Neural progenitor cell (in vitro differentiated cells): ENCODE measurements at places on chromosomes 1 and 21. TPM values are rescaled to one million over a fixed set of nuclear protein-coding genes. Genes with fewer than 3 reads are reported as not detected.

DNA sequence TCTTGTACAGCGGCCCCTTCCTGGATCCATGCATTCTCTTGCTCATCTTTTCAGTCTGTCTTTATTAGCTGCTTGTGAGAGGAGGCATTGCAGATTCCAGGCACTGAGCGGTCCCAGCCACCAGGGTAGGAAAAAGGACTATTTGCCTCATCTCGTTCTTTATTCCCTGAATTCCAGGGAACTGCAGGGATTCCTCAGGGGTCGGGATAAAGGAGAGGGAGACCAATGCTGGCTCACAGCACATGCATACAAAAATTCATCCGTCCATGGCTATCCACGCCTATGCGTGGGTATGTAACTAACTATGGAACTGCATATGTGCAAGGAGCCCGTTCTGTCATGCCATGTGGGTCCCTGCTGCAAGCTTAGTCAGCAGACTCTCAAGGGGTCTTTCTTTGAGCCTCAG, 879 bp upstream of the PLPPR5 start:
- peak overlapping the region; percentile 68 for H3K4me3 ChIP-seq
- no peaks in the 10 kb centered on the region for H3K36me3 ChIP-seq

- no peak for DNase-seq
- no peaks in the 10 kb centered on the region for H3K4me1 ChIP-seq
- no peaks in the 10 kb centered on the region for H3K27me3 ChIP-seq
- no peaks in the 10 kb centered on the region for H3K36me3 ChIP-seq
These were observed at the start of gene UBE2U for GRCh38 chr1:64203420-64203819. UBE2U (plus strand) TSS chr1:64203623; CDS start chr1:64204051, 428 bp downstream.

DNA sequence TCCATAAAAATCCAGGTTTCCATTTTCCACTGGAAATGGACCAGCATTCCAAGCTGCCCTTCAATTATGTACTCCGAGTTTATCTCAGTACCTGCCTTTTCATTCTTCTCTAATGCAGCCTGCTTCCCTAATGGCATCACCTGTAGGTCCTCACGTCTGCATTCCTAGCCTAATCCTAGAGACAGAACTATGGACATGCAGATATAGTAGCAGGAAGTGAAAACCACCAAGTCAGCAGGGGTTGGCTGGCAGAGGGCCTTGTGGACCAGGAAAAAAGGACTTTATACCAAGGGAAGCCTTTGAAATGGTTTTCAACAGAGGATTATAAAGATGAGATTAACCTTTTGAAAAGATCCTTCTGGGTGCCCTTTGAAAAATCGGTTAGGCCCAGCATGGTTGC, 135.7 kb upstream of the L1TD1 start:
- no peak overlapping the region for H3K27ac ChIP-seq
- H3K27me3 ChIP-seq = no peaks in the 10 kb centered on the region
- peaks cover 5% of the 10 kb centered on the region for H3K4me1 ChIP-seq
- DNase-seq = no peak

DNA sequence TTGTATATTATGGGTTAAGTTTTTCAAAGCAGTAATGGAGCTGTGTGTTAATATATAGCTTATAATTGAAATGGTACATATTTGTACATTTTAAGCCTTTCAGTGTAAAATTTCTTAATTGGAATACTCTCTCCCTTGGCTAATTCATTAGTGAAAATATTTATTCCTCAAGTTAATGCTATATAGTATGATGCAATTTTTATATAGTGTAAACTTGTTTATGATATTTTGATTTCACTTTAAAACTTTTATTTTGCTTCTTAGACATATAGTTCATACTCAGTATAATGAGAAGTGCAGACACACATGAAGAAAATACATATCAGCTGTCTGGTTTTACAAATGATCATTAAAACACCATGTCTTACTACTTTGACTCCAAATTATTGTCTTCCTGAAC, 140.6 kb downstream of the SDCCAG8 start:
- H3K4me3 ChIP-seq = no peak overlapping the region
- no peak overlapping the region for H3K27ac ChIP-seq
- no peak for DNase-seq
- peaks cover 9% of the 10 kb centered on the region for H3K4me1 ChIP-seq
- no peaks in the 10 kb centered on the region for H3K36me3 ChIP-seq
- H3K27me3 ChIP-seq = no peaks in the 10 kb centered on the region

GRCh38 chr1:10789047-10789791, 7.2 kb downstream of the CASZ1 start:
- no peak overlapping the region for H3K4me3 ChIP-seq
- peaks cover 21% of the 10 kb centered on the region for H3K27me3 ChIP-seq
- no peak for DNase-seq
- no peaks in the 10 kb centered on the region for H3K36me3 ChIP-seq
- H3K4me1 ChIP-seq = peaks cover 50% of the 10 kb centered on the region

GRCh38 chr1:29779146-29779545, 542.8 kb downstream of the PTPRU start:
- H3K27ac ChIP-seq = no peak overlapping the region
- no peak overlapping the region for H3K4me3 ChIP-seq
- no peaks in the 10 kb centered on the region for H3K27me3 ChIP-seq
- no peak for DNase-seq
- no peaks in the 10 kb centered on the region for H3K4me1 ChIP-seq

GRCh38 chr21:39060485-39061083, 122.7 kb downstream of the PSMG1 start:
- no peaks in the 10 kb centered on the region for H3K27me3 ChIP-seq
- DNase-seq = no peak
- H3K27ac ChIP-seq = no peak overlapping the region
- H3K36me3 ChIP-seq = no peaks in the 10 kb centered on the region
- peaks cover 11% of the 10 kb centered on the region for H3K4me1 ChIP-seq
- no peak overlapping the region for H3K4me3 ChIP-seq

- H3K4me1 ChIP-seq = no peaks in the 10 kb centered on the region
- no peak for DNase-seq
- no peak overlapping the region for H3K27ac ChIP-seq
- H3K36me3 ChIP-seq = no peaks in the 10 kb centered on the region
- peaks cover 10% of the 10 kb centered on the region for H3K27me3 ChIP-seq
These were observed 1.3 kb upstream of the DUSP23 start for GRCh38 chr1:159779403-159779851.

GRCh38 chr1:246492611-246493245, 14.4 kb downstream of the SMYD3 start:
- H3K36me3 ChIP-seq = no peaks in the 10 kb centered on the region
- H3K4me3 ChIP-seq = no peak overlapping the region
- peak; percentile 81 for DNase-seq
- H3K27ac ChIP-seq = no peak overlapping the region
- peaks cover 6% of the 10 kb centered on the region for H3K4me1 ChIP-seq

- no peaks in the 10 kb centered on the region for H3K36me3 ChIP-seq
- H3K27ac ChIP-seq = no peak overlapping the region
- H3K27me3 ChIP-seq = no peaks in the 10 kb centered on the region
These were observed 124.1 kb downstream of the RYR2 start for GRCh38 chr1:237166086-237166485.

GRCh38 chr1:90823686-90824085, 106.6 kb upstream of the BARHL2 start:
- H3K27ac ChIP-seq = no peak overlapping the region
- no peaks in the 10 kb centered on the region for H3K36me3 ChIP-seq
- H3K4me1 ChIP-seq = no peaks in the 10 kb centered on the region
- peaks cover 32% of the 10 kb centered on the region for H3K27me3 ChIP-seq

The PLEKHO1 gene
- 39.3 and 43.3 TPM in 2 replicates for total RNA-seq

The FYB2 gene
- 5.0 and 8.9 TPM in 2 replicates for total RNA-seq

The KRTAP7-1 gene
- total RNA-seq = not detected in 2 replicates
